ENCODE measurements at places on chromosomes 12 and 14. TPM values are rescaled to one million over a fixed set of nuclear protein-coding genes. Genes with fewer than 3 reads are reported as not detected.

FBXW8 gene
- total RNA-seq = 17.9 TPM

PTPRO gene
- 5.2 TPM for total RNA-seq

CCDC196 gene
- not detected for total RNA-seq

CD4 gene
- total RNA-seq = 0.04 TPM

TAC3 gene
- not detected for total RNA-seq

ALDH1L2 gene
- total RNA-seq = 18.5 TPM

TSPAN11 gene
- 2.4 TPM for total RNA-seq

OVCH1 gene
- total RNA-seq = not detected

GSC gene
- 2.6 TPM for total RNA-seq

Measured in A375 (cell line).